ENCODE measurements at places on chromosomes 12 and 14.

DNA sequence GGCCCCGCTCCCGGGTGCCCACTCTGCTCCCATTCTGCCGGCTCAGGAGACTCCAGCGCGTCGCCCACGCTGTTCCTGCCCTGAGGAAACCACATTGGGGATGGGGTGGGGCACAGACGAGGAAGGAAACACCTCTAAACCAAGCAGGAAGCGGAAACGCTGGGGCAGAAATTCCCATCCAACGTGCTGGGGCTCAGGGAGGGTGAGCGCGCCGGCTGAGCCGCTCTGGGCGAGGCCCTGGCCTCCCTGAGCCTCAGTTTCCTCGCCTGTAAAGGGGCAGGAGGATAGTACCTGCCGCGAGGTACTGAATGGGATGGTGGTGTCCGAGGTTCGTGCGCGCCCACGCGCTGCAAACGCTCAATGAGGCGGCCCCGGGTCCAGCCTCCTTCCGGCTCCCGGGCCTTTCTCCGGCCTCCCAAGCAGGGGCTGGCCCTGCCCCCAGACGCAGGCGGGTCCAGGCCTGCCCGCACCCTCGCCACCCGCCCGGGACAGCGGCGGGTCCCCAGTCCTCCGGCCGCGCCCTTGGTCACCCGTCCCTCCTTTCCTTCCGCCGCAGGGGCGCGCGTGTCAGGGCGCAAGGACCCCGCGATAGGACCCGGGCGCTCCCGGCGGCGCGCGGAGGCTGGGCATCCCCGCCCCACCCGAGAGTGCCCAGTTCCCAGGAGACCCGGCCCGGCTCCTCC, 673 bp downstream of the BEGAIN start:
- DNase-seq = no peak

GRCh38 chr12:31119803-31120211, 46.1 kb downstream of the DDX11 start:
- no peak for DNase-seq

GRCh38 chr12:10612110-10612509, 1.3 kb downstream of the MAGOHB start:
- DNase-seq = no peak

DNA sequence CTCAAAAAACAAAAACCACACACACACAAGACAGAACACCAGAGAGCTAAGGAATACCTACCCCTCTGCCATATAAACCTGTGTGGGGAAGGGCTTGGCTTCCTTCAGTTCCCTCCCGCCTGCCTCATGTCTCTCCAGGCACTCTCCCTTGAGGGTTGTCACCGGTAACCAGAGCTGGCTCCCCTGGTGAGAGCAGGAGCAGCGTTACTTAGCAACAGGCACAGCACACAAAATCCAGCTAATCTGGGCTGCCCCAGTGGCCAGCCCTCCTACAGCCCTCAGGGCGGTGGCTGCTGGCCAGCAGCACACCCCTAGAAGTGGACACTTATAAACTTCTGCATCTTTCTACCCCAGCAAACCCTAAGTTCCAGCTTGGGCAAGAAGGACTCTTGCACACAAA, 21.6 kb upstream of the NR4A1 start:
- peak; percentile 32 for DNase-seq

- peak; percentile 35 for DNase-seq
These were observed 1.7 kb downstream of the LEMD3 start for GRCh38 chr12:65171073-65171472.

DNA sequence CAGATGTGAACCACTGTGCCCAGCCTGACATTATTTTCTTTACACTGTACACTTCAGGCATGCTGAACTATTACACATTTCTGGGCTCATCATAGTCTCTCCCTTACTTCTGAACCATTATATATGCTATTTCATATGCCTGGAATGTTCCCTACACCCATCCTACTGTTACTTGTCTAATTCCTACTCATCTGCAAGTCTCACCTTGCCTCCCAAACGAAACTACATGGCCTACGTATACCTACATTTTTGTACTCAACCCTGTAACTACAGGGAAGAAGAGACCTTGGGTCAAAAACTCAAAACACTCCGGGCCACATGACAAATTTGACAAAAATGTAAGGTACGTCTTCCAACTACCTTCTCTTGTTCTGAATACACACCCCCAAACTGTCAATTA, 9.5 kb upstream of the EEA1 start:
- DNase-seq = no peak

- no peak for DNase-seq
These were observed 19.5 kb downstream of the PIGH start for GRCh38 chr14:67580336-67581171.

Data from RPMI8226 (cell line).